ENCODE measurements at places on chromosomes 2 and 18.

DNA sequence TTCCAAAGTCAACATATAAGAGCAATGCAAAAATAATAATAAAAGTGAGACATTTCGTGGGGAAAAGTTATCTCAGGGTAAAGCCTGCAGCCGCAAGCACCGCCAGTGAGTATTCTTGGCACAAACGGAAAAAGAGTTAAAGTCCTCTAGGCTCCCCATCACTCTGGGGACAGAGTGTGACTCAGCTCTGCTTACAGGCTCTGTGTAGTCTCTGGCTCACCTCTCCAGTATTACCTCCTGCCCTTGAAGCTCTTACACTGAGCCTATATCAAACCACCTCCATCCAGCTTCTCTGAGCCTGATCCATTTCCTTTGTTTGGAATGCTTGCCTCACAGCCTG lies 55.5 kb downstream of the MTHFD2 start:
- DNase-seq: no peak

DNA sequence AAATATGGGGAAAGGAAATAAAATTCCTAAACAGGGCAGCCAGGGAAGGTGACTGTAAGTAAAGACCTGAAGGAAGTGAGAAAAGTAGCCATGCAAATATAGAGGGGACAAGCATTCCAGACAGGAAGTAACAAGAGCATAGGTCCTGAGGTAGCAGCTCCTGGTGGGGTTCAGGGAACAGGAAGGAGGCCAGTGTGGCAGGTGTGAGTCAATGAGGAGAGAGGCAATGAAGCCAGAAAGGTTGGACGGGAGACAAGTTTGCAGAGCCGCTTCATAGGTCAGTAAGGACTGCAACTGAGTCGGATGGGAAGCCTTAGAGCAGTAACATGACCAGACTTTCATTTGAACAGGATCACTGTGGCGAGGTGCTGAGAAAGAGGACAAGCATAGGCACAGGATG lies 150.9 kb downstream of the METTL4 start:
- DNase-seq: no peak

- DNase-seq: no peak
Observed at GRCh38 chr2:146131048-146131447, 1611.1 kb upstream of the ZEB2 start.

GRCh38 chr2:65727381-65727780 lies 295.0 kb upstream of the SPRED2 start:
- DNase-seq: no peak

DNA sequence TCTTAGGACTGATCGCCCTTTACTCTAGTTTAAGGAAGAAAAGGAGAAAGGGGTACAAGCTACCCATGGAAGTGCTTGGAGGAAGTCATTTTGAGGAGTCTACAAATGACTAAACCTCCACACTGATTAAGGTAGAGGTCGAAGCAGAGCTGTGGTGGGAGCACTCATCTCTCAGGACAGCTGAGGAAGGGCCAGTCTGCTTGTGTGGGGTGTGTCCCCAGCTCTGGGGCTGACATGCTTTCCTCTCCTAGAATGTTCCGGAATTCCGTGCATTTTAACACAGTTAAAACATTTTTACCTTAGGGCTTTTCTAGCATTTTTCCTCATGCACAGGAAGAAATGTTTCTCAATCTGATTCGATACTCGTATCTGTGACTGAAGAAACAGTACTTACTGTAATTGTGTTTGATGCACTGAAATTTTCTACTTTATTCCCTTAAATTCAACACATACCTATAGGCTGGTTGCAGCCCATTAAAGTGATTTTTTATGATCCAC lies 135.1 kb downstream of the NCK2 start:
- DNase-seq: no peak

- no peak for DNase-seq
Observed at GRCh38 chr18:22223254-22223964, 54.0 kb downstream of the GATA6 start.

GRCh38 chr2:228239207-228239906 lies 57.9 kb upstream of the SPHKAP start:
- no peak for DNase-seq

- DNase-seq: no peak
Observed at GRCh38 chr2:175012516-175012915, 7.3 kb upstream of the CHN1 start.

DNA sequence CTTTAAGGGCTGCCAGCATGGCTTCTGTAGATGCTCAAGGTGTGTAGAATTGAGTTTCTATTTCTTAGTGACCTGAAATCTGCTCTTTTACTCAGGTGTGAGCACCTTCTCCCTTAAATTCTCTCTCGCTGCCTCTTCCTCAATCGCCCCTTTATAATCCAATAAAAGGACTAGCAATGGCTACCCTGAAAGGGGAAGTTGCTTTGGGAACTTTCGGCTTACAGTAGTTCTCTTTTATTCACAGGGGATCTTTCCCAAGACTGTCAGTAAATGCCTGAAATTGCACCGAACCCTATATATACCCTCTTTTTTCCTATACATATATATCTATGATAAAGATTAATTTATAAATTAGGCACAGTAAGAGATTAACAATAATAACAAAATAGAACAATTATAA lies 121.8 kb downstream of the ACTR3 start:
- DNase-seq: no peak

DNA sequence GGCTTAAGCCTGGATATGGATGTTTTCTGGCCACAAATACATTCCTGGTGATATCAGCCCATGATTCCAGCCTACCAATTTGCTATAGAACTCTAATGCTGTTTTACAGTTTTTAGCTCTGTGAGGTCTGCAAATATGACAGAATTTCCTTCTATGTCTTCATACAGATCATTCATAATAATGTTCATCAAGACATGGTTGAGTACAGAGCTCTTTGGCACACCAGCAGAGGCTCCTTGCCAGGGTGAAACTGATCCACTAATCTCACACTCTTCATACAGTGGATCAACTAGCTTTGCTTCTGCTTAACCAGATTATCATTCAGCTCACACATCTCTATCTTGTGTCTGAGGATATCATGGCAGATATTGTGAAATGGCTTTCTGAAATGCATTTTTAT lies 672.1 kb downstream of the STK39 start:
- no peak for DNase-seq

- no peak for DNase-seq
Observed at GRCh38 chr2:42376758-42377157, 15.7 kb upstream of the COX7A2L start.

All from right kidney (tissue), 9 donors.